Forelimb muscle (tissue), 1 donor: ENCODE measurements at places on chromosomes 3 and 15.

- DNase-seq = no peak
These were observed 6.2 kb upstream of the SSUH2 start for GRCh38 chr3:8650583-8651416.

- no peak for DNase-seq
These were observed 144.6 kb upstream of the IL12A start for GRCh38 chr3:159843840-159844730.

GRCh38 chr3:136120373-136121348, 75.5 kb downstream of the MSL2 start:
- no peak for DNase-seq

DNA sequence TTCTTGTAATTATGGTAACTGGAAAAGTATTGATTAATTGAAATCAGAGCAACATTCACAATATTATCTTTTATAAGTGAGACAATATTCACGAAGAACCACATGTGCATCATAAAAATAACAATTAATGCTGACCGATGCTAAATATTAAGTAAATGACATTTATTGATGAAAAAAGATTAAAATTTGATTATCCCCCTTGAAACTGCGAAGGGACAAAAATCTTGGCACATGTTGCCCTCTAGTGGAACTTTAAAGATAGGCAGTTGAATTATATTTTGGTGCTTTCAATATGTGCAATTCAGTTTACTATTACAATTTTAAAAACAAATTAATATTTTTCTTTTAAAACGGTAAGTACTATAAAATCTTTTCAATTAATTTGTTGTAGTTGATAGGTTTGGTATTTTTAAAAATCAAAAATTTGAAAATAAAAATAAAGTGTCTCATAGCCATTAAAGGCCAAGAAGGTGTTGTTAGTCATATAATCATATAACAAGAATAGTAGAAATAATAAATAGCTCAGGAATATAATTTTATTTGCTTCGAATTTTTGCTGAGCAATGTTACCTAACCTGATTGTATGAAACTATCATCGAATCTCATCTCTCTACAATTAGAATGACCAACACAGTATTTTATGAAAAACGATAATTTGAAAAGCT, 270.2 kb downstream of the ROBO1 start:
- DNase-seq = no peak

- peak; percentile 20 for DNase-seq
These were observed 44.6 kb downstream of the ERC2 start for GRCh38 chr3:56423661-56424099.

DNA sequence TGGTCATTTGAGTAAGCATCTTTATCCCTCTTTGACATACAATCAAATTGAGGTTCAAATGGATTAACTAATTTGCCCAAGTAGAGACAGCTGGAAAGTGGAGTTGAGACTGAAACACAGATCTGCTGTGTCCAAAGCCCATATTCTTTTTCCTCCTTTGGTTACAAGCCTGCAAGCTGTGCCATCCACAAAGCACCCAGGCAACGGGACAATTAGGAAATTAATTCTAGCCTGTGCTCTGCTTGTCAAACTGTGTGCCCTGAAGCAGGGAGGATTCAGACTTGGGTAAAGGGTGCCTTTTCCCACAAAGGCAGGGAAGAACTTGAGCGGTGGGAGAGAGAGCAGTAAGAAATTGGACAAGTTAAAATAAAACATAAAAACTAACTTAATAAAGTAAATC, 127.9 kb downstream of the DTWD1 start:
- DNase-seq = no peak

DNA sequence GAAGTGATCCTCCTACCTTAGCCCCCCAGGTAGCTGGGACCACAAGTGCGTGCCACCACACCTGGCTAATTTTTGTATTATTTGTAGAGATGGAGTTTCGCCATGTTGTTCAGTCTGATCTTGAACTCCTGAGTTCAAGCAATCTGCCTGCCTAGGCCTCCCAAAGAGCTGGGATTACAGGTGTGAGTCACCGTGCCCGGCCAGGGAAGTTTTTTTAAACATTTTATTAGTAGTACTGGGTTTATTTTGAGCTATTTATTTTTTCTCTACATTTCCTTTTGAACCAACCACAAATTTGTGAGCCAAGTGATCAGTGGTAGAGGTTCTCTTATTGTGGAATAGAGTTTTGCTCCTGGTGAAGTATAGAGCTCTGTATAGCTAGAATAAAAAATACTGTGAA, 33.7 kb downstream of the ARMC8 start:
- DNase-seq = no peak

DNA sequence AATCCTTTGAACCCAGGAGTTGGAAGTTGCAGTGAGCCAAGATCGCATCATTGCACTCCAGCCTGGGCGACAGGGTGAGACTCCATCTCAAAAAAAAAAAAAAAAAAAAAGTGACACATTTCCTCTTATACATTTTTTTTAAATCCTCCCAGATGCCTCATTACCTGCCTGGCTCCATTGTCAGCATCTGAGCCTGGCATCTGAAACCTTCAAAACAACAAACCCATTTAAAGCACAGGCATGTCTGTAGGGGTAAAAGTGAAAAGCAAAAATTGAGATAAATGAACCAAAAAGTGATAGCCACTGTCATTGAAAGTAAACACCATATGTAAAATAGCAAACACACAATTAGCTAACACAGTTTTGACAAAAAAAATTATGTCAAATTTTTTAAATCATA, 38.6 kb downstream of the OSBPL10 start:
- no peak for DNase-seq

GRCh38 chr15:63507878-63508818, 3.8 kb downstream of the USP3 start:
- DNase-seq = no peak

GRCh38 chr3:46866032-46866595, 2.9 kb upstream of the MYL3 start:
- no peak for DNase-seq
